ENCODE measurements at places on chromosomes 1 and 21. TPM values are rescaled to one million over a fixed set of nuclear protein-coding genes. Genes with fewer than 3 reads are reported as not detected.

- no peak overlapping the region for H3K4me3 ChIP-seq
- no peaks in the 10 kb centered on the region for H3K27me3 ChIP-seq
- no peak for DNase-seq
- H3K4me1 ChIP-seq, result peaks cover 25% of the 10 kb centered on the region
Observed at GRCh38 chr1:173224280-173224892, 17.3 kb upstream of the TNFSF4 start.

DNA sequence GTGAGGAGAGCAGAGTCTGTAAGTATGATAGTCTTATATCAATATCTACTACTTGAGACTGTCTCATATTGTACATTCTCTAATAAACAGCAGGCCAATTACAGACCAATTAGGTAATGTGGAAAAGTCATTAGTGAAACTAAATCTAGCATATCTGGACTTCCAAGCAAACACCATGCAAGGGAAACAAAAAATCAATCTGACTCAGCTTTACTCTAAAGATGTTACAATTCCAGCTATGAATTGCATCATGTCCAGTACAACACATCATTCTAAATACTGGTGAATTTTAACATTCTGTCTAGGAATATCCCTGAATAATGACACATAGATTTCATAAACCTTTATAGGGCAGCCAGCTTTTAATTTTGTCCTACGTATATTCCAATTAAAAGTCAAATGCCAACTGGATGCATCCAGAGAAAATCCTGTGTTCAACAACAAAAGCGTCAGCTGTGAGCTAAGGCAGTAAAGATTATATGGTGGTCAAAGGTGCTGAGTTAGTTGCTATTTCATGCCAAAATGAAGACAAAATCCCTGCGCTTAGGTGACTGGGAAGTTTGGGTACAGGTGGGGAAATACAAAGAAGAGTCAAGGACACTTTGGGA lies 159.3 kb downstream of the TTLL7 start:
- no peak for DNase-seq
- H3K36me3 ChIP-seq, result peaks cover 3% of the 10 kb centered on the region
- no peaks in the 10 kb centered on the region for H3K27me3 ChIP-seq
- H3K27ac ChIP-seq, result no peak overlapping the region

DNA sequence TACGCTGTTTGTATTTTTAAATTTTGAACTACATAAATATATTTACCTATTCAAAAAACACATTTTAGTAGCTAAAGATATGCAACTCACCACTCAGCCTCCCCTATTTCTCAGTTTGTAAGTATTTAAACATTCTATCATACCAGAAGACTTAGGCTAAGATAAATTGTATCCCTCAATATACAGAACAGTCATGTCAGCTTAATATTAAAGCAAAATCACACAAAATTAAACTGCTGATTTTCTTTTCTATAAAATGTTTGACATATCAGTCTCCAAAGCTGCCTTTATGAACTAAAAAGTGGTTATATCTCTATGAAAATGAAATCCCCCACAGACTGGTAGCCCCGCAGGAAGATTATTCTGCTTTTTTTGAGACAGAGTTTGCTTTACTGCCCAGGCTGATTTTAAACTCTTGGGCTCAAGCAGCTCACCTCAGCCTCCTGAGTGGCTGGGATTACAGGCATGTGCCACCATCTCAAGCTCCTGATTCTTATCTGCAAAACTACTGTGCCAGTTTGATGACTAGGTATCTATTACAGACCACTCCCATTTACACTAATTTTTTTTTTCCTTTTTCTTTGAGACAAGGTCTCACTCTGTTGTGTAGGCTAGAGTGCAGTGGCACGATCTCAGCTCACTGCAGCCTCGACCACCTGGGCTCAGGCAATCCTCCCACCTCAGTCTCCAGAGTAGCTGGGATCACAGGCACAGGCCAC lies 37.6 kb downstream of the NRDC start:
- no peak for DNase-seq
- H3K27ac ChIP-seq, result no peak overlapping the region
- H3K4me1 ChIP-seq, result peaks cover 19% of the 10 kb centered on the region
- H3K27me3 ChIP-seq, result no peaks in the 10 kb centered on the region
- no peak overlapping the region for H3K4me3 ChIP-seq

The HFM1 gene
- 0.47 TPM for total RNA-seq

The RAB3B gene
- 0.11 TPM for total RNA-seq

The TSPAN1 gene
- not detected for total RNA-seq

The ERVH48-1 gene
- 0.29 TPM for total RNA-seq

The SLC9C2 gene
- total RNA-seq, result not detected

Data from activated CD8-positive, alpha-beta T cell treated with anti-CD3 and anti-CD28 coated beads for 36 hours (primary cell).